Sciatic nerve (tissue), 2 donors: ENCODE measurements at places on chromosomes 16 and 17.
A peak's percentile ranks its signal among the peaks of the same experiment; 100 is the strongest.

DNA sequence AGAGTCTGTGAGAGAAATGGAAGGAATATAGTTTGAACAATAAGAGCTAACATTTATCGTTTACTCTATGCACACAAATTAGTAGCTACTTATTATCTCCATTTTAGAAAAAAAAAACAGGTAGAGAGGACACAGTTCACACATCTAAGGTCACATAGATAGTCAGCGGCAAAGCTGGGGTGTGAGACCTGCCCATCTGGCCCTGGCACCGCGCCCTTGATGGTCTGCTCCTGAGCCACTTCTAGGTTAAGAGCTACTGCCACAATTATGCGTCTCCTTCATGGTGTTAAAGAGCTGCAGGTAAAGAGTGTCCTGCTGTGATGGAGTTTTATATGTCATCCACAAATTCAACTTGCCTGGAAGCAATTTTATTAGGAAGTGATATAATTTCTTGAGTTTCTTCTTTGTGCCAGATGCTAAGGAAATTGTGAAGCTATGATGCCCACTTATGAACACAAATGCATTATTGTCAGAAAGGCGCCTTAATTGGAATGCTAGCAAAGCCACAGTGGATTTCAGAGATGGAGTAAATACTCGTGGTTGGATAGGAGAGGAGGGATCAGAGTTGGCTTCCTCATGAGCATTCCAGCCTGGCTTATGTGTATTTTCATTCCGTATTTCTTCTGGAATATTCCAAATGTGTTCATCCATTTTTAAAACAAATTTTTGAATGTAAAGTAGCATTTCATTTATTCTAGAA lies 21.3 kb upstream of the MFSD6L start:
- peak; percentile 45 for DNase-seq

GRCh38 chr17:80260069-80260535 lies 550 bp upstream of the RNF213 start:
- DNase-seq: peak; percentile 82

DNA sequence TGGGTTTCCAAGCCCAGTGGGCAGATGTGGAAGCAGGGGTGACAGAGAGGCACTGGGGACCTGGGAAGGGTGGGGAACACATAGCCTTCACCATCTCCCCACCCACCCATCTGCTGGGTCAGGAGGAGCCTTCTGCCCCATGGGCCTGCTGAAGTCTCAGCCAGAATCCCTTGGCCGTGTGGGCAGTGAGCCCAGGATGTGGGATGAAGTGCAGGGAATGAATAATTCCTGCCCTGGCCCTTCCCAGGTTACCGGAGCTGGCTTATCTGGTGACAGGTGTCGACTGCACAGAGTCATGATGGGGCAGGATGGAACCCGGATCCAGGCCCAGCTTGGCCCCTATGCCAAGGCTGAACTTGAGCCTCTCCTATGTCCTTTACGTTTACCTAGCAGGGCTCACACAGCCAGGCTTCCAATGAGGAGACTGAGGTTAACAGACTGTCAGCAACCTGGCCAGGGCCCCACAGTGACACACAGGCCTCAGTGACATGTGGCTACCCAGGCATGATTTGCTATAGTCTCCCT lies 17.5 kb downstream of the ATP2A3 start:
- DNase-seq: no peak

- no peak for DNase-seq
Observed at GRCh38 chr16:51849715-51850114, 697.2 kb downstream of the TOX3 start.

- DNase-seq: no peak
Observed at GRCh38 chr16:47477679-47478078, 16.5 kb downstream of the PHKB start.

DNA sequence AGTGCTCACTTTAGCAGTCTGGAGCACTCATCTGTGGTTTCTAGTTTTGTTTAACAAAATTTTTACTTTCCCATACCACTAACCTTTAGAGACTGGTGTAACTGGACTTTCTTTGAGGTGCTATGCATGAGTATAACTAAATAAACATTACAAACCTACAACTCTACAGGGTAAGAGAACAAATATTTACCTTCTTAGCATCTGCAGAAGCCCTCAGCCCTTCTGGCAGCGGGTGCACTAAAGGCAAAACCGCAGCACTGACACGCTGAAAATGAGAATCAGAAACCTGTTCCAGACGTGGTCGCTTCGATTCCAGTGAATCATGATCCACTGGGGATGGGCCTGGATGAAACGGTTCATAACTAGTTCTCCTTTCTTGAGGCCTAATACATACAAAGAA lies 43.7 kb downstream of the NCOR1 start:
- no peak for DNase-seq

DNA sequence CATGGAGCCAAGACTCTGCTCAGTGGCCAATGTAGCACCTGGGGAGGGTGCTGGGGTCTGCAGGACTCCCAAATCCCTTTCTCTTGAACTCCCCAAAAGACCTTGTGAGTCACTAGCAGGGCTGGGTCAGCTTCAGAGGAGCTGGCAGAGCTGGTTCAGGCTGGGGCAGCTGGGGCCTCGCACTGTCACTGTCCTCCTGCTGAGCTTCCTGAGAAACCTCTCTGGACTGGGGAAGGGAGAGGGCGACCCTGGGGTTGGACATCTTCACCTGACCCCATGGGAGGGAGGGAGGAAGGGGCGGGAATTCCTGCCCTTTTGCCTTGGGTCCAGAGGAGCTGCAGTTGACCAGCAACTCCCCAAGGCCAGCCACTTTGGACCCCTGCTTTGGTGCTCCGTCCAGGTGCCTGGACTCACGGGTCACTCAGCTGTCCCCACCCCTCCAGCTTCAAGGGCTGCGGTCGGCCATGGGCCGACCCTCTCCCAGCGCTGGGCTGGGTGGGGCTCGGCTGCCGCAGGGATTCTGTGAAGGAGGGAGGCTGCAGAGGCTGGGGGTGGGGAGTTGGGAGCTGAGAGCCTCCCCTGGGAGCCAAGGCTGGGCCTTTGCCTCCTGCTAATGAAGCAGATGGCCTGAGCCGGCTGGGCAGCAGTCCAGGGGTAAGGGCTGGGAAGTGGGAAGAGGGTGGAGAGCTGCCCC lies 9.2 kb downstream of the FMNL1 start:
- no peak for DNase-seq

GRCh38 chr16:11257131-11257938 lies 1.3 kb upstream of the SOCS1 start:
- DNase-seq: peak; percentile 87

- DNase-seq: no peak
Observed at GRCh38 chr17:37570527-37571093, 38.6 kb downstream of the SYNRG start.

DNA sequence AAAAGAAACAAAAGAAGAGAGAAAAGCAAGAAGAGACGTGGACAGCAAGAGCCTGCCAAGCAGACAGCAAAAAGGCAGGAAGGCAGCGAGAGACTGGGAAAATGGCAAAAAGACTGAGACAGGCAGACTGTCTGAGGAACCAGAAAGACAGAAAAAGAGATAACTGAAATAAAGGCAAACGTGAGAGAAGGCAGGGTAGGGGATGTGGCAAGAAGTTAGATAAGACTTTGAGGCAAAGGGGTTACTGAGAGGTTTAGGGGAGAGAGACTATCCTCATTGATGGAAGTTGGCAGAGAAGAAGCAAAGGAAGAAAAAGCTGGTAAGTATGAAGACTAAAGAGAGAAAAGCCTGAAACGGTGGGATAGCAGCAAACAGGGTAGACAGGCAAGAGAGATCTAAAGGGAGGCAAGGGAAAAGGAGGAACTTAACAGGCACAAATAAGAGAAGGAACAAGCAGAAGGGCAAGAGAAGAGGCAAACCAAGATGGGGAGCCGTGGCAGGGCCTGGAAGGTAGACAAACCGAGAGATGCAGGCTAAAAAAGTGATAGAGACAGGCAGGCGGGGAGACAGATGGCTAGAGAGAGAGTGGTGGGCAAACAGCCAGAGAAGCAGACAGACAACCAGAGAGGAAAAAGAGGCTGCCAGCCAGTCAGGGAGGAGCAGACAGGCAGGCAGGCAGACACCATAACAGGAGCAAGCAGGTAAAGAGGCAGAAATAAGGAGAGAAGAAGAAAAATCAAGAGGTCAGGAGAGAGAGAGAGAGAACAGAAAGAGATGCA lies 7.1 kb upstream of the CHD3 start:
- no peak for DNase-seq

- DNase-seq: no peak
Observed at GRCh38 chr17:7218758-7219157, 878 bp downstream of the DLG4 start.

DNA sequence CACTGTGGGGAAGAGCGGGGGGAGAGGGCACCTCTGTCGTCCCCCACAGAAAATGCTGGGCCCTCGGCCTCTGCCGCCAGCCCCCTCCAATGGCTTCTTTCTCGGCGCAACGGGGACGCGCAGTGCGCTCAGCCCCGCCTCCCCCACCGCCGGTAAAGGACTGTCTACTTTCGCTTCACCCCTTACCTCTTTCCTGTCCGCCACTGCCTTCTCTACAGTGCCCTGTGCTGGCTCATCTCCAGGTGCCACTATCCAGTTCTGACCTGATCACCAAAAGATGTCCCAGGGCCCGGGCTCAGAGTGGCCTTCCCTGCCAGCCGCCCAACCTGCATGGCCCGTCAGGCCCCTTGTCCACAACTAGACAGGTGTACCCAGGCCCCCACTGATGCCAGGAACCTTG lies 7.3 kb downstream of the ENDOV start:
- DNase-seq: no peak

DNA sequence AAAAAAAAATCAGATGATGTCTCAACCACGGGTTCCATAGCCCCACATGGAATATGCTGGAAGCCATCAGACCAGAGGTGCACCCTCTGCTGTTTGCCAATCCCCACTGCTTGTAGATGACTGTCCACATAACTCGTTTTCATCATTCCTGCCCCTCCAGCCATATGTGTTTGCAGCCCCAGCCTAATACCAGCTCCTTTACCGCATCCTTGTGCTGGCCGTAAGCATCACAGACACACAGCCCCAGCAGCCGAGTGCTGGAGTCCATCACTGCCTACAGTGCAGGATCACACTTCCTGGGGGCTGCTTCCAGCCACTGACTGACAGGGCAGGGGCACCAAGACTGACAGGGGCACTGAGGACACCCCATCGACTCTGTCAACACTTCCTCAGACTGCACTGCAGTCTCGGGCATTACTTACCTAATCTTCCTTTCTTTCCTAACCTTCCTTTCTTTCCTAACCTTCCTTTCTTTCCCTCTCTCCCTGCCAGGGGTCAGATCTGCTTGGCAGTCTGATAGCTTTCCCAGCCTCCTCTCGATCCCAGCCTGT lies 5.0 kb downstream of the RCVRN start:
- peak; percentile 43 for DNase-seq

DNA sequence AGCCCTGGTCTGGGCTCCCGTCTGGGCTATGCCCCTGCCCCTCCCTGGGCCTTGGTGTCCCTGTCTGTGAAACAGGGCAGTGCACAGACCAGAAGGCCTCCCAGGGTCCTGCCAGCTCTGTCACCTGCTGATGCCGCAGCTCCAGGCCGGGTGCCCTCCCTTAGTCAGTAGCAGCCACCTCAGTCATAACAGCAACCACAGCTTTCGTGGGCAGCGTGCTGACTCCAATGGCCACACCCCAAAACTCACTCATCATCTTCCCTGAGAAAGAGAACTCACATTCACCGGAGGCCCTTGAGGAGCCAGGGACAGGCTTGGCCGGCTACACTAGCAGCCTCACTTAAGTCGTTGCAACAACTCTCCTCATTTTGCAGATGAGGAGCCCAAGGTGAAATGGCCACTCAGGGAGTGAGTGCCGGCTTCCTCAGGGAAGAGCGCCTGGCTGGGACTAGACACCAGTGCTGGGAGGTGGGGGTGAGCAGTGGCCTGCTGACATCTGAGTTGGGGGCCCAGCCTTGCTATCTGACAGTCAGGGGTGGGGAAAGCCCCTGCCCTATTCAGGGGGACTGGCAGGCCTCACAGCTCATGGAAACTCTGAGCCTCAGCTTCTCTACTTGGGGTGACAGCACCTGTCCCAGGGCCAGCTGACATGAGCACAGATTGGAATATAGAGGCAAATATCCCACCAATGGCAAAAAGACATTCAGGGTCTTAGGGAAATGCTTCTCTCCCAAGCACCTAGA lies 22.6 kb downstream of the SLC5A10 start:
- no peak for DNase-seq

DNA sequence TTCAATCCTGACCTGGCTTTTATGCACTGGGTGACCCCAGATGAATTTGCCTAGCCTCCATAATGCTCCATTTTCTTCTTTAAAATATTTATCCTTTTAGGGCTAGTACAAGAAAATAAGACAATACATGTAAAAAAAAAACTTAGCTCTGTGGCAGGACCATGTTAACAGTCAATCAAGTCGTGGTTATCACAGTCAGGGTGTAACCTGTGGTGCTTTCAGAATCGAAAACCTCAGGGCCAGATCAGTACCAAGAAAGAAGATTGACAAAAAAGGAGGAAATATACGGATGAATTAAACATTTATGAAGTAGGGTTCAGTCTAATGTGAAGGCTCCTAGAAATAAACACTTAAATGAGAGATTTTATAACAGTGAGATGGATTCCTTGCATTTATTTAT lies 347.2 kb upstream of the MAF start:
- no peak for DNase-seq

DNA sequence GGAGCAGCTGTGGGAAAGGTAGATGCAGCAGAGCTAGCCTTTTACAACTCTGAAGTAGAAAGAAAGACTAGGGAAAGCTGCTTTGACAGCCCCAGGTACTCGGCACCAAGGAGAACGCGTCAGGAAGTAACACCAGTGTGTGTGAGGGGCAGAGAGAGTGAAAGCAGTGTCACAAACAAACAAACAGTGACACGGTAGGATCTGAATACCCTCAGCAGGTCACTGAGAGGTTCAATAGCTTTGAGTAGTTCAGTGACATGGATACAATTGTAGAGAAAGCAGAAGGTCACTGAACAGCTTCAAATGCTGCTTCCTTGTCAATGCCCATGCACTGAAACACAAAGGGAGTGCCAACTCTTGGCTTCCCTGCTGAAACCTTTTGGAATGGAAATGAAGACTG lies 150.3 kb upstream of the C17orf78 start:
- DNase-seq: no peak

GRCh38 chr17:20896153-20896649 lies 146.6 kb downstream of the USP22 start:
- peak; percentile 65 for DNase-seq

GRCh38 chr17:68394608-68395331 lies 62.5 kb downstream of the WIPI1 start:
- DNase-seq: no peak

DNA sequence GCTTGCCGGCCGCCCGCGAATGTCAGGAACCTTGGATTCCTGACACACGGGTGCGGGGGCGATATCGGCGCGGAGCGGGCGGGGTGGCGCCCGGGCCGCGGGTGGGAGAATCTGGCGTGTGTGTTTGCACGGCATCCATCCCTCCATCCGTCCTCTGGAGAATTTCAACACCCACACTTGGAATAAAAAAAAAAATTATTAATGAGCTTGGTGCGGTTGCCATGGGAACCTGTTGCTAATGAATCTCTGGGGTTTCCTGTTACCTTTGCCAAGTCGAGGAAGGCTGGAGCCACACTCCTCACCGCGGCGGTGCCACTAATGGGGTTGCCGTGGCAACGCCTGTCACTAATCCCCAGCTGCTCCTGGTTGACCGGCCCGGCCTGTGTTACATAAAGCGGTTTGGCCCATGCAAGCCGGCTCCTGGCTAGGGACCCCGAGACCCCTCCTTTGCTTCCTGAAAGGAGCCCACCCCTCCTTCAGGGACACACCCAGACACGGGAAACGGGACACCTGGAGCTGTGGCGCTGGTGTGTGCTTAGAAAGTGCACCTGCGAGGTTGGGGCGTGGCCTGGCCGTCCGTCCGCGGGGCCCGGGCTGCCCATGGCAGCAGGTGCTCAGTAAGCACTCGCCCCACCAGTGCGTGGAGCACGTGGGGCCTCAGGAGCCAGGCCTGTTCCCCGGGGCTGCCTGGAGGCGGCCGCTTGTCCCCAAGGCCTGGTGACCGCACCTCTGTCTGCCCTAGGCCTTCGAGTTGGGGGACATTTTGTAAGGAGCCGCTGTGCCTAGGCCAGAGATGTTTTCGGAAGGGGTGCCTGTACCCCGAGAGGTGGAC lies 14.6 kb downstream of the CACNA1H start:
- DNase-seq: no peak
